GOT3 (cell line): ENCODE measurements at places on chromosomes 12 and 14.

DNA sequence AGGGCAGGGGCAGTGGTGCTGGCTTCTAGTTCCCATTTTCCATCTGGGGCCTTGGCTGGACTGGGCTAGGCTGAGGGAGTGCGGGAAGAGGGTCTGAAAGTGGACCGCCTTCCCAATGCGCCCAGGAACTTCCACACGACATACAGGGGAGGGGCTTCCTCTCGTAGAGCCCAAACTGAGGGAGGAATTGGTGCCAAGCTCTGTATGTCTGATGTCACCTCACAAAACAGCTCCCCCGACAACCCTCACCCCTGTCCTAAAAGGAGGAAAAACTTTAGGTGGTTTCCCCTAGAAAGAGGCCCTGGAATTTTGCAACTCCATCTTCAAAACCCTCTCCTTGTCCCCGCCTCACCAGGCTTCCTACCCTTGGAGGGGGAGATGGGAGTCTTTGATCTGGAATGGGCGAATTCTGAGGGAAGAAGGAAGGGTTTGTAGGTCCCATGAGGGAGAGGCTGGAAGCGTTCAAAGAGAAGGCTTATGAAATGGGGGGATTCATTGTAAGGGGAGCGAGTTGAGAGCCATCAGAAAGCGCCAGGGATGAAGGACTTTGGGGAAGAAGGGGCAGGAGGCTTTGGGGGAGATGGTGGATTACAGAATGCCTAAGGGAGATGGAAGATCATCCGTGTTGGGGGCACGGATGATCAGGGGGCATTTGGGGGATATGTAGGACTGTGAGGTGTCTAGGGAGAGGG lies 844 bp downstream of the GLTP start:
- no peak for DNase-seq

- DNase-seq = no peak
These were observed 114.3 kb upstream of the ETV6 start for GRCh38 chr12:11535127-11535526.

DNA sequence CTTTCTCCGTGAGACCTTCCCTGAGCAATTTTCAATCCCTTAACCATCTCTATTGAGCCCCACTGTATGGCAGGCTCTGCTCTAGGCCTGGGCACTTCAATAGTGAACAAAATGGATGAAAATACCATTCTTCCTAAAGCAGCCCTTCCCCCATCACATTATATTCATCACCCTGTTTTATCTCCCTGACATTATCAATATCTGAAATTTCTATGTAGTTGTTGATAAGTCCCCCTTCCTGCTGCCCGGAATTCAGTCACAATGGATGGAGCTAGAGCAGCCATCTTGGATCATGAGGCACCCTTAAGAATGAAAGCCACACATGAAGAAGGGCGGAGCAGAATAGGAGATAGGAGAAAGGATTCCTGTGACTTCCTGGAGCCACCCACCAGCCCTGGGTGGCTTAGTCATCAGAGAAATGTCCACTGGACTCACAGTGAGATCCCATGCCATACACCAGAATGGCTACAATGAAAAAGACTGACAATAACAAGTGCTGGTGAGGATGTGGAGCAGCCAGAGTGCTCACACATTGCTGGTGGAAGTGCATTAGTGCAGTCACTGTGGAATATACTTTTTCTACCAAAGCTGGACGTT lies 33.9 kb downstream of the SCARB1 start:
- no peak for DNase-seq

GRCh38 chr14:79947440-79948054 lies 263.8 kb downstream of the DIO2 start:
- no peak for DNase-seq

- DNase-seq = no peak
These were observed 3.0 kb downstream of the LUM start for GRCh38 chr12:91108196-91108755.

DNA sequence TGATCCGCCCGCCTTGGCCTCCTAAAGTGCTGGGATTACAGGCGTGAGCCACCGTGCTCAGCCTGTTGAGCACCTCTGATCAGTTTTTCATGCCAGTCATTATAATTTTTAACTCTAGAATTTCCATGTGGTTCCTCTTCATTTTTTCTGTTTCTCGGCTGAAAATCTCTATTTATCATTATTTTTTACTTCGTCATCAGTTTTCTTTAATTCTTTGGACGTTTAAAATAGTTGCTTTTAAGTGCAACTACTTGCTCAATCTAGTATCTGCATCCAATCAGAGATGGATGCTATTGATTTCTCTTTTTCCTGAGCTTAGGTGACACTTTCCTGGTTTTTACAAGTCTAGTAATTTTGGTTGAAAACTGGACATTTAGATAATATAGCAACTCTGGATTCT lies 16.8 kb downstream of the MAPKAPK5 start:
- DNase-seq = no peak

DNA sequence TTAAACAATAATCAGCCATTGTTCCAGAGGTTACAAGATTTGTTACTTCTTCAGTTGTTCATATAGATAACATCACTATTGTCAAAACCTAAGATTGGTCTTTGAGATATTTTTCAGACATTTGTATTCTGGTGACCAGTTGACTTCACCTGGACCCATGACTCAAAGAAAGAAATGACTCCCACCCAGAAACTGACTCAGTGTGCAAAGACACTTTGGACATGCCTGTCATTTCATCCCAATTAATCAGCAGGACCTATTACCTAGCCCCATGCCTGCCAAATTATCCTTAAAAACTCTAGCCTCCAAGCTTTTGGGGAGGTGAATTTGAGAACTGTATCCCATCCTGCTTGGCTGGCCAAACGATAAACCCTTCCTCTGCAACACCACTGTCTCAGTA lies 27.7 kb upstream of the TSPAN11 start:
- no peak for DNase-seq

- no peak for DNase-seq
These were observed 242.1 kb upstream of the NOS1 start for GRCh38 chr12:117603316-117604113.

GRCh38 chr12:52918351-52918750 lies 13.5 kb upstream of the KRT8 start:
- DNase-seq = no peak

DNA sequence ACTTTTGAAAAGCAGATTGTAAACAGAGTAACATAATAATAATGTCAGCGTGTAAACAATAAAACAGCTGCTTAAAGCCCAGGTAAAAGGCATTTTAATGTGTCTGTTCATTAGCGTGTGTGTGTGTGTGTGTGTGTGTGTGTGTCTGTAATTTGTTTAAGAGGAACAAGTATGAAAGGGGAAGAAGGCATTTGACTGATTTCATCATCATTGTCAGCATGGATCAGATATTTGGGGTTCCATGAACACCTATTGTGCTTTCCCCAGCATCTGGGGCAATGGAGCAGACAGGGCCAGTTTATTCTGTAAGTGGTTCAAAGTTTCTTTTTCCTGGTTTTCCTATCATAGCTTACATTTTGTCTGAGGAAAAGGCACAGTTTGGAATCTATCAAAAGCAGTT lies 28.9 kb downstream of the SLC25A21 start:
- DNase-seq = no peak

DNA sequence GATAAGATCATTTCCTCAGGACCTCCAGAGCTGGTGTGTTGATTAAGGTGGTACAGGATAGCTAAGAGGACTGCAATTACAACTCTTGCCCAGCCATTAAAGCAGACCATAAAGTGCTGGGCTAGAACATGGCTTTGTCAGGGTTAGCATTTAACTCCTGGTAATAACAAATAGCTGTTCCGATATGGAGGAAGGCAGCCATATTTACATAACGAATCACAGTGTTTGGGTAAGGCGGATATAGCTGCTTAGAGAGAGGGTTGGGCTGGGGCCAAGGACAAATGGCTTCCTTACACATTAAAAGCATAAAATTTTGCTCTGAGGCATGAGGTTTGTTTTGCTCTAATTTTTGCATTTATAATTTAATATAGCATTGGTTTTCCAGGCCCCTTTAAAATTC lies 297.7 kb upstream of the DDHD1 start:
- no peak for DNase-seq

DNA sequence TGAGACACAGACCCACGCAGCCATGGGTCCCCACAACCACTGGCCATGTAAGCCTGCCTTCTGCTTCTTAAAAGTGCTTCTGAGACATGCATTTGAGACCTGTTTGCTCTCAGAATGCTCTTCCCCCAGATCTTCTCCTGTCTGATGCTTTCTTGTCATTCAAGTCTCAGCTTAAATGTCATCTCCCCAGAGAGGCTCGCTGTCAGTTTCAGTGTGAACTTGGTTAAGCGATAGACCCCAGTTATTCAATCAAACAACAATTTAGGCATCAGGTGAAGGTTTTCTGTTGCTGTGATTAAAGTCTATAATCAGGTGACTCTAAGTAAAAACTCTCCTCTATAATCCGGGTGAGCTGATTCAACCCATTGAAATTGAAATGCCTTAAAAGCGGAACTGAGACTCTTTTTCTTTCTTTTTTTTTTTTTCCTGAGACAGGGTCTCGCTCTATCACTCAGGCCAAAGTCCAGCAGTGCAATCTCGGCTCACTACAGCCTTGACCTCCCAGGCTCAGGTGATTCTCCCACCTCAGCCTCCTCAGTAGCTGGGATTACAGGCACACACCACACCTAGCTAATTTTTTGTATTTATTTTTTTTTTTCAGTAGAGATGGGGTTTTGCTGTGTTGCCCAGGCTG lies 123.4 kb downstream of the KSR2 start:
- no peak for DNase-seq

DNA sequence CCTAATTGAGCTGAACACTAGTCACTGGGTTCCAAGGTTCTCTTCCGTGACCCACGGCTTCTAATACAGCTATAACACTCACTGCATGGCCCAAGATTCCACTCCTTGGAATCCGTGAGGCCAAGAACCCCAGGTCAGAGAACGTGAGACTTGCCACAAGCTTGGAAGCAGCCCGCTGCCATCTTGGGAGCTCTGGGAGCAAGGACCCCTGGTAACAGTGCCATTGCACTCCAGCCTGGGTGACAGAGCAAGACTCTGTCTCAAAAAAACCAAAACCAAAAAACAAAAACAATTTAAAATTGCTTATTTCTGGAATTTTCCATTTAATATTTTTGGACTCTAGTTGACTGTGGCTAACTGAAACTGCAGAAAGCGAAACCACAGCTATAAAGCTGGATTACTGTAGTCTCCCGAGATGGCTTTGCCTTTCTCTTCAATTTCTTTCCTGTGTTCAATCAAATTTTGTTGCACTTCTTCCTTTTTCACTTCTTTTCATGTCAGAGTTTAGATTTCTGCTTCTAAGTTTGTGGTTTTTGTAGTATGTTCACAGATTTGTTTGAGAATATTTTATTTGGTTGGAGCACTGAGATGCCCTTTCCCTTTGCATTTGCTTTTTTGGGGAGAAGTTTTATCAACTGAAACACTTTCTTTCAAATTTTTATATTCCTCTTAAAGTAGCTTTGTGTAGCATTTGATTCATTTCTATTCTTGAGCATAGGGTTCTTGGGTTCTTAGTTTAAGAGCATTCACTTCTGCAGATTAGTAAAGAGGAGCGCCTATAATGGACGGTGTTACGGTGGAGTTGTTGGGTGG lies 44.6 kb downstream of the DDHD1 start:
- no peak for DNase-seq

- no peak for DNase-seq
These were observed 217.3 kb downstream of the RBM19 start for GRCh38 chr12:113748707-113749432.

DNA sequence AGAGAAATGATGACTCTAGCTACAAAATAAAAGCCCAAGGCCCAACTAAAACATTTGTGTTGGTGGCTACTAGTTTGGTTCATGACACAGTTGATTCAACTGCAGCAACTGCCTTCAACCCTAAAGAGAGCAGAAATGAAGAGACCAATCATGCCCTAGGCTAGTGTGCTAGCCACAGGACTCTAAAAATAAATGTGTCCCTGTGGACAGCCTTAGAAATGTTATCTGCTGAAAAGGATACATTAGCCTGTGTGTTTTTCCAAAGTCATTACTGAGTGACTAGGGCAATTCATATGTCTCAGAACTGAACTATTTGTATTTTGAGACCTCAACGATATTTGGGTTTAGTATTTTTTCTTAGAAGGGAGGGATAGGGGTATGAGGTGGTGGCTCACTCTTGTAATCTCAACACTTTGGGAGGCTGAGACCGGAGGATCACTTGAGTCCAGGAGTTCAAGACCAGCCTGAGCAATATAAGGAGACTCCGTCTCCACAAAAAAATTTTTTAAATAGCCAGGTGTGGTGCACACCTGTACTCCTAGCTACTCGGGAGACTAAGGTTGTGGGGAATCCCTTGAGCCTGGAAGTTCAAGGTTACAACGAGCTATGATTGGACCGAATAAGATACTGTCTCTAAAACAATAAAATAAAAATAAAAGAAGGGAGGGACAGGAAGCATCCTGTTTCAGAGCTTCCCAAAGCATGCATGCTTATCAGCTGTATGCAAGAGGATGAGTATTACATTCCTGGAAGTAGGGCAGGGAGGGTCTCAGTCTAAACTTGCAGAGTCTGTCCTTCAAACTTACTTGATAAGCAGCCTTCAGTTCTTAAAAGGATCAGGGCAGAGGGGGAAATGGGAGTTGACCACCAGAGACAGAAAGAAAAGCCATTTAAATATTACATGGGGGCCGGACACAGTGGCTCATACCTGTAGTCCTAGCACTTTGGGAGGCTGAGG lies 29.6 kb upstream of the NAP1L1 start:
- DNase-seq = no peak

DNA sequence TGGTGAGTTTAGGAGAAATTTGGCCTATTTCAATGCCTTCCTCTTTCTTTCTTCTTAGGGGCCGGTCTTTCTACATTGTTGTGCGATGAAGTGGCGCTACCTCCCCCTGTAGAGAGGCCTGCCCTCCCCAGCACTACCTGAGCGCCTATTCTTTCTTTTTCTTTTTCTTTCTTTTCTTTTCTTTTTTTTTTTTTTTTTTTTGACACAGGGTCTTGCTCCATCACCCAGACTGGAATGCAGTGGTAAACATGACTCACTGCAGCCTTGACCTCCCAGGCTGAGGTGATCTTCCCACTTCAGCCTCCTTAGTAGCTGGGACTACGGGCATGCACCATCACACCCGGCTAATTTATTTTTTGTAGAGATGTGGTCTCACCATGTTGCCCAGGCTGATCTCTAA lies 136.1 kb upstream of the MAX start:
- no peak for DNase-seq

DNA sequence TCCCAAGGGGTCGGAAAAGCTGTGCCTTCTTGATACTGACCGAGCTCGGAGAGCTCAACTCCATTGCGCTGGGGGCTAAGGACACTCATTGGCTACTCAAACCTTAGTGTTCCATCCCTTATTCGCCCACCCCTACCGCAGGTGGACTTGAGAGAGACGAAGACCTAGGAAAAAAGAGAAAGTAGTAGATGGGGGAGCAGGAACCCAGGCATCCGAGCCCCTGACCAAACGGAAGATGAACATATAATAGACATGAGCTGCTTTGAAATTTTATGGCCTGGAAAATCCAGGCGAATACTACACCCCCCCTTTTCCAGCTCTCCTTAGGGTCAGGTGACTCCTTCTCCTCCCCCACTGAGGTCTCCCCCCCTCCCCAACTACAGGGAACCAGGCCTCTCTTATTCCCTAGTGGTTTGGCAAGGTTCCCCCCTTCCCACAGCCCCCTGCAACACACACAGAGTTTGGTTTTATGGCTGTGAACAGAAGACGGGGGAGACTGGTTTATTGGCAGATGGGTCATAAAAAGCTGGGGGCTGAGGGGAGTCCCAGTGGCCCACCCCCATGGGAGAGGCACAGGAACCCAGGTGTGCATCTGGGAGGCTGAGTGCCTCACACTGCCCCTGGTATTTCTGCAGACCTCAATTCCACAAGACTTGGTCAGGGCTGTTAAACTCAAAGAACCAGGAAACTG lies 1.6 kb downstream of the GDF11 start:
- DNase-seq = no peak
